ENCODE measurements at places on chromosomes 2 and 18.

GRCh38 chr2:217666338-217666737, 336.5 kb downstream of the TNS1 start:
- DNase-seq: no peak

- no peak for DNase-seq
Measured at GRCh38 chr2:21044694-21045371, 960 bp upstream of the APOB start.

GRCh38 chr2:96913398-96914202, 43.7 kb upstream of the SEMA4C start:
- DNase-seq: no peak

DNA sequence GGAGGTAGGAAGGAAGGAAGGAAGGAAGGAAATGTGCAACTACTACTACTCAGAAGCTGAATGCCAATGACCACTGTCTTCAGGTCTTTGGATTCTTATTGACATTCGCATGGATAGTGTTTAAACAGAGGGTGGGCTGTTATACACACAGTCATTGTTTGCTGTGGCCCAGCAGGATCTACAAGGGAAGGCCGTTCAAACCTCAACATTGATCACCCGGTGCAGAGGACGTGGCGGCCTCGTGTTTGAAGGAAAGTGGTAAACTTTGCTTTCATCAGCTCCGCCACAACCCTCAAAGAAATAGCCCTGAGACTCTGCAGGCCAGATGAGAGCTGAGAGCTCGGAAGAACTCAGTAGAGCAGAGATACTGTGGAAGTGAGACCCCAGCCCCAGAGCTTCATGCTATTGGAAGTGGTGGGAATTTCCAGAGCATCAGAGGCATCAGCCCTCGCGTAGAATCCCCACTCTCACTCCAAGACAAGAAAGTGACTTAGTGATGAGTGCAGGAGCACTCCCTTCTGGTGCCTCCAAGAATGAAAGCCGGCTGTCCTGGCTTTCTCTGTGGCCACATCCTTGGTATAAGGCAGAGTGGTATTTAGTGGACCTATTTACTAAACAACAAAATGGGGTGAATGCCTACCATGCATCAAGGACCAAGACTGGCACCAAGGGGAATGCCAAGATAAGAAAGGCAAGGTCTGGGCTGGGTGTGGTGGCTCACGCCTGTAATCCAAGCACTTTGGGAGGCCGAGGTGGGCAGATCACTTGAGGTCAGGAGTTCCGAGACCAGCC, 10.1 kb upstream of the ROCK2 start:
- DNase-seq: no peak

DNA sequence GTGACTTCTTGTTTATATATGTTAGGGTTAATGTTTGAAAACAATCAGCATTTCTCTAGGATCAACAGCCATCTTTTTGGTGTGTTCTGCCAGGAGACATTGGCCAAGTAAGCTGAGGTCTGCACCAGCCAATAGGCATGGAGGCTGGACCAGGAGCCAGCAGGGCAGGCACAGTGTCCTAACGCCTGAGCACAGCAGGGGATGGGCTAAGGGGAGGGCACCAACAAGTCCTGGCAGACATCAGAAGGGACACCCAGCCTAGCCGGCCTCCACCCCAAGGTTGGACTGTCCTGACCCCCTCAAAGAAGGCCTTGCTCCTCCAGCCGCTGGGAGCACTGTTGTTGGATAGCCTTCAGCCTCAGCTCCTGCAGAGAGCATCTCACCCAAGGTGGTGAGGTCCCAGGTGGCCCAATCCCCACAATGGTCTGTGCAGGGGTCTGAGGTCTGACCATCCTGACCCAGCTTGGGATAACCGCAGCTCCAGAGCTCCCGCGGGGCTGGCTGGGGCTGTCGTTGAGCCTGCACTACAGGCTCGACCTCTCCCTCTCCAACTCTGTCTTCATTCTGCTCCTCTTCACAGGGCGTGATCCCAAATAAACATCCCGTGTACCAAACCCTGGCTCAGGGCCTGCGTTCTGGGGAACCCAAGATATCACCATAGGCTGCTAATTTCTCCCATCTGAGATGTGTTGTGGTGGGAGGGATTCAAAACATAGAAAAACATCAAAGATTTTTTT, 8.1 kb downstream of the TEX44 start:
- no peak for DNase-seq

DNA sequence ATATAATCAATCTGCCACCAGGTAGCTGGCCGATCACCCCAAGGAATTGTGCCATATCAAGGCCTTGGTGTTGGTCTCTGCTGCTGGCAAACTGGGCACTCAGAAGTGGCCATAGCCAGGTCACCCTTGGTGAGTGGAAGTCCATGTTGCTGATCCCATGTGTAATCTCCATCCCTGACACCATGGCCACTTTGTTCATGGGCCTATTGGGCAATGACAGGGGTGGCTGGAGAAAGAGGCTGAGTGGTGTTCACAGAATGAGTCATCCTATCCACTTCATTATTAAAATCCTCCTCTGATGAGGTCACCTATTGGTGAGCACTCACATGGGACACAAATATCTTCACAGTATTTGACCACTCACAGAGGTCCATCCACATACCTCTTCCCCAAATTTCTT, 26.7 kb upstream of the CD226 start:
- DNase-seq: no peak

DNA sequence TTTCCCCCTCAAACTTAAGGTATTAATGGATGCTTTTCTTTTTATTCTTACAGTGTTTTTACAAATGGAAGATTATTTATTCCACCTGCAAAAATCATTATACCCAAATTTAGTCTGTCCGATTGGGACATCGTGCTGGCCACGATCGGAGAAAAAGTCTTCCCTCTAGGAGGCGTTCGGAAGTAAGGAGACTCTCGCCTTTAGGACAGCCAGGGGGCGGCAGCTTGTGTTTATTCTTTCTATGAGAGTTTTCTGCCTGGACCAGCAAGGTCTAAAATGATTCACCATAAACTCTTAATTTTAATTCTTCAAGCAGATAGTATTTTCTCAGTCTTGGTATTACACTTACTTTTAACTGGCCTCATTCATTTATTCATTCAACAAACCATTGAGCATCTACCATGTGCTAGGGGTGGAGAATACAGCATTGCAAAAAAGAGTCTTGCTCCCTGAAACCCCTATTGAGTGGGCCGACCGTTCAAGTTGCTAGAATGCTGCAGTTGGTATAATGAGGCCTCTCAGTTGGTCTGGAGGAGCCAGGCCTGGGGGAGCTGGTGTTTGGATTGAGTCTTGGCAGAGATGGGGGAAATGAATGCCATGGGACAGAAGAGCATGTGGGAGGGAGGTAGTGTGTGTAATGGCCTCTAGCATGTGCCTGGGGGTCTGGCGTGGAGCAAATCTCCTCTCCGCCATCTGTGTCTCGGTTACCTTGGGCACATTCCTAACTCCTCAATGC, 38.7 kb downstream of the DCDC2C start:
- DNase-seq: no peak

DNA sequence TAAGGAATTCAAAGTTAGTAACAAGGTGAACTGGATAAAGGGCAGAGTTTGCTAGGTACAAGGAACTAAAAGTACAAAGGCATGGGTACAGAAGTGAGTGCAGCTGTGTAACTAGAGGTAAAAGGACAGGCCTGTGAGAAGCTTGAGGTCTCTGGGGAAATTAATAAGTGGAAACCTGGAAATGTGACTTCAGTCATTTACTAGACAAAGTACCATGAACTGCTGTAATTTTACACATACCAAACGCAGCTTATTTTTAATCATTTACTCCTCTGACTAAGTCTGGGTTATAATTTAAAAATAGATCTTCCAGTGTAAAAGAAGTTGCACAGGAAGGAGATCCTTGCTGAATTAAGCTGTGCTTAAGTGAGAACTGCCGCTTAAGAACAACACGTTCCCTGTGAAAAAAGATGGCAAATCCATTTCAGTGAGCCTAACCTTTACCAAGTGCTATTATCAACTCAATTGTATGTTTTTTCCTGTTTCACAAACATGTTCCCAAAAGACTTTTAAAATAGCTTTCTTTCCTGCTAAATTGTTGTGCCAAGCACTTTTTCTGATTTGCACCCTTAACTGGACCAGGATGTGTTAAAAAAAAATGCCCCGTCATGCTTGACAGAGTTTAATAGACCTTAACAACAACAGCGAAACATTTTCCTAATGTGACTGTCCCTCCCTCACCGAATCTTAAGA, 44.3 kb downstream of the CALCRL start:
- DNase-seq: no peak

DNA sequence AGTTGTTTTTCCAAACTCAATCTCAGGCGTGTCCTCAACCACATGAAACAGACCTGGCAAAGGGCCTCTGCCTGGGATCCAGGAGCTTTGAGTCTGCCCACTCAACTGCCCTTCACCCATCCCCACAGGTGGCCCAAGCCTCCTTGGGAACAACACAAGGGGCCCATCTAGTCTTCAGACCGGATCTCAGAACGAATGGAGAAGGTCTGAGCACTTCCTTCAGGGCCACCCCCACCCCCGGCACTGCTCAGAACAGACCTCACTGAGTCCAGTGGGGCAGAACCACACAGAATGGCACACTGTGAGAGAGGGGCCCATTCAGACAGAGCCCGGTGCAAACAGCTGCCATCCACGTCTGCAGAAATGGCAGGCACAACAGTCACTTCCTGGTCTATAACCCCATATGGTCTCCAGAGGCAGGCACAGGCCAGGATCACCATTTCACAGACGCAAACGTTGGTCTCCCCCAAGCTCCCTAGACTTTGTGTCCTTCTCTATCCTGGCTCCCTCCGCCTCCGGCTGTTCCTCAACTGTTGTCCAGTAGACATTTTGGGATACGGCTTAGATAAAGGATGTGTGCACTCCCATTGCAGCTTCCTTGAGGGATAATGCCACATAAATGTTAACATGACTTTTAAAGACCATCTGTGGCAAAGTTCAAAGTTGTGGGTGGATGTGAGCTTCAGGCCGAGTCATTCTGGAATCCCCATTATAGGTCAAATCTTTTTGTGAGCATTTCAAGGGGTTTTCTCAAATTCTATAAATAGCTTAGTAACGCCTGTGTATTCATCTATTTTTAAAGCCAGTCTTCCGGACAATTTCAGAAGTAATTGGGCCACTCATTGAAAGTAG, 149.7 kb downstream of the SMAD7 start:
- no peak for DNase-seq

- no peak for DNase-seq
Measured at GRCh38 chr2:176692533-176692932, 423.3 kb downstream of the MTX2 start.

DNA sequence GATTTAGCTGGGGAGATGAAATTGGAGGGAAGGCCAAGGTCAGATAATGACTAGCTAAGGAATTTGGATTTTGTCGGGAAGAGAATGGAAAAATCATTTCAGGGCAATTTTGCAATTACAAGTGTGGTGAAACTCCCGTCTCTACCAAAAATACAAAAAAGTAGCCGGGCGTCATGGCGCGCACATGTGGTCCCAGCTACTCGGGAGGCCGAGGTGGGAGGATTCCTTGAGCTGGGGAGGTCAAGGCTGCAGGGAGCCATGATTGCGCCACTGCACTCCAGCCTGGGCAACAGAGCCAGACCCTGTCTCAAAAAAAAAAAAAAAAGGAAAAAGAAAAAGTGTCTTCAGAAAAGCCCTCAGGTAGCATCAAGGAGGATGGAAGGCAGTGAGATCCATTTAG, 1.2 kb upstream of the TXNL1 start:
- DNase-seq: no peak

- DNase-seq: no peak
Measured at GRCh38 chr2:161170958-161171932, 11.0 kb downstream of the TANK start.

DNA sequence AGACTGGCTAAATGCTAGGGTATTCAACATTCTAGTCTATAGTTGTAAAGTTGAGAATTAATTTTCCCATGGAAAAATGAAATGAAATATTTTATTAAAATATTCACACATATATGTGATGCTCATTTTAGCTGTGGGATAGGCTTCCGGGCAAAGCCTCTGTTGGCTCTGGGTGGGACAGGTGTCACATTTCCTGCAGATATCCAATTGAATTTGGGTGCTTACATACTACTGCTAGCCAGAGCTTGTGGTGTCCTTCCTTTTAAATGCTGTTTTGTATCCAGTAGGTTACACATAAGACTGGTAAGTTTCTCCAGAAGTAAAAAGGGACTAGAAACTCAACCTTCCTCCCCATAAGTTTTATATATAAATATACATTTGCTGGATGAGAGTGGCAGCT, 73.8 kb downstream of the RPRM start:
- no peak for DNase-seq

DNA sequence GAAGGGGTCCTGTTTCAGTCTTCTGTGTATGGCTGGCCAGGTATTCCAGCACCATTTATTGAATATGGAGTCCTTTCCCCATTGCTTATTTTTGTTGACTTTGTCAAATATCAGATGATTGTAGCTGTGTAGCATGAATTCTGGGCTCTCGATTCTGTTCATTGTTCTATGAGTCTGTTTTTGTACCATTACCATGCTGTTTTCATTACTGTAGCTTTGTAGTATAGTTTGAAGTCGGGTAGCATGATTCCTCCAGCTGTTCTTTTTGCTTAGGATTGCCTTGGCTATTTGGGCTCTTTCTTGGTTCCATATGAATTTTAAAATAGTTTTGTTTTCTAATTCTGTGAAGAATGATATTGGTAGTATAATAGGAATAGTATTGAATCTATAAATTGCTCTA, 6.0 kb downstream of the SH3YL1 start:
- DNase-seq: no peak

GRCh38 chr2:42186945-42187632, 17.9 kb downstream of the EML4 start:
- DNase-seq: no peak

GRCh38 chr18:10900435-10900834, 248.9 kb downstream of the PIEZO2 start:
- DNase-seq: no peak

GRCh38 chr18:43040281-43040680, 75.2 kb downstream of the RIT2 start:
- no peak for DNase-seq

- no peak for DNase-seq
Measured at GRCh38 chr2:201855356-201855755, 49.0 kb downstream of the CDK15 start.

- DNase-seq: no peak
Measured at GRCh38 chr2:171069286-171069956, 91.3 kb downstream of the TLK1 start.

GRCh38 chr2:53751728-53752127, 15.9 kb upstream of the CHAC2 start:
- DNase-seq: no peak

DNA sequence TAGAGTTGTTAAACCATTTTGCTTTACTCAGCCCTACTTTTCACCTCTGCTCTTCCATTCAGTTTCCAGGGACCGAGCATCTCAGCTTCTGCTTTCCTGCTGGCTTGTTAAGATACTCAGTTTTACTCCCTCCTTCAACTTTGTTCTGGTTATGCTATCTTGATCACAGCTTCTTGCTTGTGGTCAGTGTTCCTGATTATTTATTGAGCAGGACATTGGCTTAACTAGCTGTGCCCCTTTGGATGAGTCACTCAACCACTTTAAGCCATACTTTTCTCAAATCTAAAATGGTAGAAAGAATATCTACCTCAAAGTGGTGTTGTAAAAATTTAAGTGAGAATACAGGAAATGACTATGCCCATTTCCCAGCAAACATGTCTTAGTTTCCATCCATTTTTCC, 124.0 kb downstream of the KYNU start:
- no peak for DNase-seq

- DNase-seq: no peak
Measured at GRCh38 chr2:172735582-172736423, at the start of gene RAPGEF4. Gene RAPGEF4, plus strand, starts transcription at chr2:172735845. Its CDS starts 139 bp downstream, at chr2:172735984.

- no peak for DNase-seq
Measured at GRCh38 chr2:33528441-33528950, 52.0 kb downstream of the RASGRP3 start.

All from stimulated activated CD4-positive, alpha-beta T cell treated with anti-CD3 and anti-CD28 coated beads, Interleukin-1b, Interleukin-23, amount 100 ng/mL, for 1 hour (primary cell).